ENCODE measurements at places on chromosomes 5 and 9.
A peak's percentile ranks its signal among the peaks of the same experiment; 100 is the strongest.

DNA sequence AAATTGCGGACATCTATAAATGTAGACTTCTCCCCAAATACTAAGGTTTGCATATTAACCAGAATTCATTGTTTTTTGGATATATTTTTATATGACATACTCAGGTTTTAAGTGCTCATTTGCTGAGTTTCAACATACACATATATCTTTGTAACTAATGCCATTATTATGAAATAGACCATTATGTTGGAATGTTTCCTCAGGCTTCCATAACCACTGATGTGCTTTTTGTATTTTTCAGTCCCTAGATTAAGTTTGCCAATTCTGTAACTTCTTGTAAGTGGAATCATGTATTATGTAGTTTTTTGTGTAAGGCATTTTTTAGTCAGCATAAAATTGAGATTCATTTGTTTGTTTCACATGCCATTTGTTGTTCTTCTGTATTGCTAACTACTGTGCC is 32.1 kb downstream of the HSPA4 start:
- no peak for DNase-seq

GRCh38 chr9:106771608-106772007 is 91.4 kb upstream of the ZNF462 start:
- no peak for DNase-seq

DNA sequence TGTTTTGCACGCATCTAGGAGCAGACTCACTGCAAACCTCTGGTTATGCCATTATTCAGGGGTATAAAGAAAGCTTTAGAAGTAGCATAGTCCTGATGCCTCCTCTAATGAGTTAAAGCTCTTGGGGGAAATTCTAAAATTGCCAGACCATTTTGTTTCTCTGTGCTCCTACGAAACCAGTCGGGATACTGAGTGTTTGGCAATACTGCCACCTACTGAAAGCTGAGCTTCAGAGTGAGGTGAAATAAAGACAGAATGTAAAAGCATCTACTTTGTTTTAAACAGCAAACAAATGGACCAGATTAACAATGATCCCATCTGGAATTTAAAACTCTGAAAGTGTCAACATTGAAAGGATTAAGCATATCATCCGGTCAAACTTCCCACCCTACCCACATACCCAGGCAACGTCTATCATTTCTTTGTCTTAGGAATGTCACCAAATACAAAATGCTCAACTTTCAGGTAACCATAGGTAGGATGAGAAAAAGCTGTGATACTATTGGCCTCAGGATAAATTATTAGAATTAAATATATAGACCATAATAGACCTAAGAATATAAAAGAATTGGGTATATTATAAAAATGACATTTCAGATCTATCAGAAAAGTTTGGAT is 77.8 kb upstream of the SHISAL2B start:
- peak; percentile 16 for DNase-seq

GRCh38 chr5:121430538-121430937 is 421.1 kb upstream of the FTMT start:
- DNase-seq: no peak

DNA sequence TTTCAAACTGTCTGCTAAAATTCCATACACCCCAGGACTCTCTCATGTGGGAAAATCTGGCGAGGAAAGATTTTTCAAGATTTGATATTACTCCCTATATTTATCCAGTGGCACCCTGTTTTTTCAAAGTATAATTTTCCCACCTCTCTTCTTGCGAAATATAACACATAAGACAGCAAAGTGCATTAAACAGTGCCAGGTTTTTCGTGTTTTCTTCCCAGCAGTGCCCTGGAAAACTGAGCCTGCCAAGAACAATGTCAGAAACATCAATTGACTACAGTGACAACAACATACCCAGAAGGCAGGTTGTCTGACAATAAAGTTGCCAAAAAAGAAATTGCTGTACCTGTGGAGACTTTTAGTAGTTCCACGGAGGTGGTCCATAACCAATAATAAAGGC is 545.0 kb upstream of the ZNF608 start:
- DNase-seq: no peak

DNA sequence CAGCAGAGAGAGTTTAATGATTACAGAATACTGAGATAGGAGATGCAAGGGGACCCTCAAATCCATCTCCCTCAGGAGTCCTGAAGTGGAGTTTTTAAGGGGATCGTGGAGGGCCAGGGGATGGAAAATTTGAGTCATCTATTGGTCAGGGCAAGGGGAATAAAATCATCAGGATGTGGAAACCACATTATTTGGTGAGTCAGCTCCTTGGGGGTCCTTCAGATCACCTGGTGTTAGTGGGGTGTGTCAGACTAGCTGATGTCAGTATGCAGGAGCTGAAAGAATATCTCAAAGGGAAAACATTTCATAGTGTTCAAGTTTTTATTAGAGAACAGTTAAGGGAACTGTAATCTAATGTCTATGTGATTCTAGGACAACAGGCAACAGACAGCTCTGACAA is 183.0 kb upstream of the FTMT start:
- DNase-seq: no peak

DNA sequence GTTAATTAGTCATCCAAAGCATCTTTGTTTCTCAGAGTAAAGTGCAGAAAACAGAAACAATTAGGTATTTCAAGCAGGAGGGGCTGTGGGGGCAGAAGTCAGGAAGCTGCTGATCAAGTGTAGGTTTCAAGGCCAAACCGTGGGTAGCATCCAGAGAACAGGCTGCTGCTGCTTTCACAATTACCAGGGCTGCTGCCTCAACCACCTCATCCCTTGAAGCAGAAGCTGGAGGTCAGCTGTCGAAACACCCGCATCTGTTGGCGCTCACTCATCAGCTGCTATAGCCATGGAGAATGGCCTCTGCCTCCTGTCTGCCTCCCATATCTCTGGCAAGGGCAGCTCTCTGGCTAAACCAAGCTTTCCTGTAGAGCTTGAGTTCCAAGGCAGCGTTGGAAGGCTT is 122.9 kb upstream of the OSMR start:
- no peak for DNase-seq

GRCh38 chr9:13941714-13942113 is 372.2 kb downstream of the NFIB start:
- no peak for DNase-seq

DNA sequence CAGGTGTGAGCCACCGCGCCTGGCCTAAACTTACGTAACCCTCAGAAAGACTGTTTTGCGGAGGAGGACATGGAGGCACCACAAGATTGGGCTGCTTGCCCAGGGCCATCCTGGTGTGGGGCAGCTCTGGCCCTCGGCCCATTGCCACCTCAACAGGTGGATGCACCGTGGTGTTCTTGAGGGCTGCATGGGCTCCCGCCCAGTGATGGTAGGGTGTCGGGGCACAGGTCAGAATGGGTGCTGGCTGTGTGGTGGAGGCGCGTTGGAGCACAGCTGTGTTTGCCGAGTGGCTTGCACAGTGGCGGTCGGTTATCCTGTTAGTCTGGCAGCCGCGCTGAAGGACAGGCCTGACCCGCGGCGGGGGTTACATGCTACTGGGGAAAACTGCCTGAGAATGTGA is 196.9 kb downstream of the CACNA1B start:
- no peak for DNase-seq

DNA sequence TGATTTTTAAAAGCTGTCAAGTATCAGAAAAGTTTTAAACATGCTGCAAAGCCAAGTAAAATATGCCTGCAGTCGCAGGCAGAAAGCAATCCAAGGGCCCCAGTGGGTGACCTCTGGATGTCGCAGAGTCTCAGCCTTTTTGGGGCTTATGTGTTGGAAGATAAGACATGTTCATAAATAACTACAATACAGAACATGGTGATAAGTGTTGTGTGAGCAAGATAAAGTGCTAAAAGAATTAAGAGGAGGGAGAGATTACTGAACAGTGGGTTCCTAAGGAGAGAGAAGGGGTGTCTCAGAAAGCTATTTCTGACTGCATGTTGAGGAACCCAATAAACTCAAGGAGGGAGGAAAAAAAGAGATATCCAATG is 78.9 kb upstream of the ADRB2 start:
- DNase-seq: no peak

- no peak for DNase-seq
Measured at GRCh38 chr5:142492781-142493281, 168.0 kb upstream of the SPRY4 start.

GRCh38 chr9:32723789-32724325 is 59.5 kb upstream of the TMEM215 start:
- no peak for DNase-seq

Data from AG04450 (cell line).